ENCODE measurements at places on chromosomes 3 and 15.

- no peak for DNase-seq
Observed at GRCh38 chr3:37751967-37752648, 109.6 kb upstream of the CTDSPL start.

- no peak for DNase-seq
Observed at GRCh38 chr3:194380326-194380725, 10.8 kb upstream of the LRRC15 start.

- no peak for DNase-seq
Observed at GRCh38 chr3:125143982-125144652, 68.4 kb downstream of the SLC12A8 start.

GRCh38 chr15:38093931-38094330 lies 158.7 kb upstream of the SPRED1 start:
- no peak for DNase-seq

DNA sequence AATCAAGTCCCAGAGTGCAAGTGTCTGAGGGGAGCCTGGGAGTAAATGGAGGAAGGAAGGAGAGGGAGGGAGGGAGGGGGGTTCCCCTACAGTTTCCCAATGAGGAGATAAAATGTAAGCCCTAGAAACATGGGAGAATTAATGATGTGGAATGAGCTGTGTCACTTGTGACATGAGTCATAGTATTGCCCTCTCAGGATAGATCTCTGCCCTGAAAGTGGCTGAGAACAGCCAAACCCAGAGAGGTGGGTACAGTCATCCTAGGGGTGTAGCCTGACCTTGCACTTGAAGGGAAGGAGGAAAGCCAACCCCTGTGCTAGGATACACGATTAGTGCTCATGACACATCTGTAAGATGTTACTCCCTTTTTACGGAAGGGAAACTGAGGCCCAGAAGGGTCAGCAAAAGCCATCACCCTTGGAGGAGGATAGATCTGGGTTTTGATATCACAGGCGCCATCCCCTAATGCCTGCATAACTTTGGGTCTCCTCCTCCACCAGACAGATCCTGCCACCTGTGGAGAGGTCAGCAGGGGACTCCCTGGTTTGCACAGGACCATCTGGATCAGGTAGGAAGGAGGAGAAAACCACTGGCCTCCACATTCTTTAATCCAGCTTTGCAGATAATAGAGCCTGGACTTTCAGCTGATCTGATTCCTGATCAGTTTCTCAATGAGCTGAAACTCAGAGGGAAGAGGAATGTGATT lies 23.1 kb upstream of the USP3 start:
- no peak for DNase-seq

- no peak for DNase-seq
Observed at GRCh38 chr3:120452816-120453215, 2.0 kb upstream of the FSTL1 start.

GRCh38 chr3:116005404-116005803 lies 382.1 kb downstream of the GAP43 start:
- peak; percentile 89 for DNase-seq

GRCh38 chr3:193387596-193387995 lies 9.0 kb upstream of the ATP13A5 start:
- DNase-seq = no peak

DNA sequence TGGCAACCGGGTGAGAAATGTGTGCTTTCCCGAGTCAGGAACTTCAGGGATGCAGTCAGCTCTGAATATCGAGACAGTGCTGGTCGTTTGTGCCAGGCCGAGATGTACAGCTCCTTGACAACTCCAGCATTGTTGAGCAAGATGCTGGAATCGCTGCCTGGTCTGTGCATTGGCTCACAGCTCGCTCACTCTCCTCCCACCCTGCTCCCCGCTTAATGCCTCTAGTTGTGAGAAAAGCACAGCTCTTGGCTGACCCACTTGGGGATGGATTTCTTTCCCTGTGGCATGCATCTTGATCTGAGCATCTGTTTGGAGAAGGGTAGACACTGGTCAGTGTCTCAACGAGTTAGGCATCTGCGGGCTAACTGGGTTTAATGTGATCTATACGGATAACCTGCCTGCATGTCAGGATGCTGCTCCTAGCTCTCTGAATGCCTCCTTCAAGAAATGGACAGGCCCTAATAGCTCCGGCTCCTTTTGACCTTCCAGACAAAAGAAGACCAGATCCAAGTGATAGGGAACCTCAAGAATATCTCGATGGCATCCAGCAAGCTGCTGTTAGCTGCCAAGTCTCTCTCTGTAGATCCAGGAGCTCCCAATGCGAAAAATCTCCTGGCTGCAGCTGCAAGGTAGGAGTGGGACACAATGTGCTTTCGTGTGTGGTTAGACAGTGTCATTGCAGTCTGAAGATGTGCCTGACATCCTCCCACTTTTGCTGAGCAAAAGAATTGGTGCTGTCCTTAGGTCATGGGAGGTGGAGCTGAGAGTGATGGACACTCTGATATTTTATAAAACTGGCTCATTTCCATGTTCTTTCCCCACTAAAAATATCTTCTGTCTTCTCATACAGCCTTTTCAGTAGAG lies 302.2 kb upstream of the TPM1 start:
- DNase-seq = no peak

GRCh38 chr3:186284349-186284652 lies 77.7 kb downstream of the DGKG start:
- no peak for DNase-seq

DNA sequence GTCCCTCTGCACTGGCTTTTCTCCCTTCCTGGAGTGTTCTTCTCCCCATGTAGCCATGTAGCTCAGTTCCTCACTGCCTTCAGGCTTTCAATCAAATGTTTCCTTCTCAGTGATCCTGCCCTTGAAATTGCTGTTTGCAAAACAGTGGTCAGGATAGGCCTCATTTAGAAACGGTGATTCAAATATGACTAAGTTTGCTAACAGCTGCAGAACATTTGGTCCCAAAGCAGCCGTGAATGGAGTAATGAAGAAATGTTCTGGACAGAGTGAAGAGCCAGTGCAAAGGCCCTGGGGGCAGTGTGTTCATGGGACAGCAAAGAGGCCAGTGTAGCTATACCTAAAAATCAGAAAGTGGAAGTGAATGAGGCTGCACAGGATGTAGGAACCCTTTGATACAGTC lies 223.4 kb downstream of the FEZF2 start:
- no peak for DNase-seq

DNA sequence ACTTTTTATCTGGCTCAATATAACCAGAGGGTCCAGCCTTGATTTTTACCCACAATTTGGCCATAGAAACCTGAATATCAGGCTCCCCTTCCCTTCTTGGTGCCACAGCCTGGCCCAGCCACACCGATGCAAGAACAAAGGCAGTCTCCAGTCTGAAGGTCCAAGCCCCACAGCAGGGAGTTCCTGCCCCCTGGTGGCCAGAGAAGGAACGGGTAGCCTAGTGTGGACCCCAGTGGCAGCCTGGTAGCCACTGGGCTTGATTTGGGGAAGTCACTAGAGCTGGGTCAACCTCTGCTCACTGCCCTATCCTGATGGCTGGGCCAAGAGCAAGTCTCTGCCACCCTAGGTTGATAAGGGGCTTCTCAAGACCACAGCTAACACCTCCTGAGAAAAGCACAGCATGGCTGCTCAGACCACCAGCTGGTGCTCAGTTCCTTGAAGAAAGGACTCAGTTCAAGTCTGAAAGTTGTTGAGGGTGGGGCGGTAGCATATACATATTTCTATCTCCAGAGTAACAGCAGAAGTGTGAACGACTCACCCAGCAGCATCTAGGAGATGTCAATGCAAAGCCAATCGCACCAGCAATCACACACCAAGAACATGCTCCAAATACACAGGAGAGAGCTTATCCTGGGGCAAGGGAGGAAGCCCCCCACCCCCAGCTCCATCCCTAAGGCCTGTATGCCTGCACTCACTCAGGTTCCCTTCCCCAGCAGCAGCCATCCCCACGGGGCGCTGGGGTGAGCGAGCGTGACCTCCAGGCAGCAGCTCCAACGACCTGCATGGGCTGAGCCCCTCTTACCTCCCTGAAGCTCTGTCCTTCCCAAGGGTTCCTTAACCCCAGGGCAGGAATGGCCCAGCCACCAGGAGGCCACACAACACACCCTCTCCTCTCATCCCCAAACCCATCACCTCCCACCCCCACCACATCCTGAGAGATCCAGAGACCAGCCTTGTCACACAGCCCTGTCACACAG lies 7.6 kb downstream of the PFKFB4 start:
- no peak for DNase-seq

DNA sequence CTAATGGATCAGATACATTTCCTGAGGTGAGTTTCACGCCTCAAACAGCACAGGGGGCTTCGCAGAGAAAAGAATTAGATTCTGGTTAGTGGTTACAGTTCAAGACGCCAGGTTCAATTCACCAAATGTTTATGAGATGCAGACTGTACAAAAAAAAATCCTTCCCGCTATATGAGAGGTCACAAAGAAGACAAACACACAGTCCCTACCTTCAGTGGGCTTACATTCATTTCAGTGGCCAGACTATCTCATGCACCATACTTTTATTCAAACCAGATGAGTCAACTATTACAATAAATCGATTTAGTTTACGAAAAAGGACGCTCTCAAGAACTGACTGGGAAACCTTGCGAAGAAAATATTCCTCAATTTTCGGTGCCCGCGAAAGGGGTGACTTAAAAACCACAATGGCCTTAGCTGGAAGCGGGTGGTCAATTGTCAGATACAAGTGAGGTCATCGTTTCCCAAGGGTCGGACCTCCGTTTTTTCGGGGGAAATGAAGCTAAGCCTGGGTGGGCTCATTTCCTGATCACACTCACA lies 695 bp downstream of the METTL6 start:
- no peak for DNase-seq

DNA sequence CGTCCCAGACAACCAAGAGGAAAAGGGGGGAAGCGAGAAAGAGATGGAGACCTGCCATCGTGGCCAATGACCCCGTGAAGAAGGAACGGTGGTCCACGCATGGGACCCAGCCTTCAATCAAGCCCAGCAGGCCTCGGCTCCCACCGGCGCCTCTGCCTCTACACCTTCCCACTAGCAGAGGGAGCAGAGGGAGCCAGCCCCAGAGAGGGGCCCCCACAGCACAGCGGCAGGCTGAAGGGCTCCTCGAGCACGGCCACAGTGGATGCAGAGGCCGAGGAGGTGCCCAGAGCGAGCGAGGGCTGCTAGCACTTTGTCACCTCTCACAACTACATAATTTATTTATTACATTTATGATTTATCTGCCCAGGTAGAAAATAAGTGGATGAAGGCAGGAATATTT lies 68.4 kb upstream of the TOPAZ1 start:
- no peak for DNase-seq

- no peak for DNase-seq
Observed at GRCh38 chr3:146705225-146705624, 100.1 kb upstream of the PLSCR5 start.

DNA sequence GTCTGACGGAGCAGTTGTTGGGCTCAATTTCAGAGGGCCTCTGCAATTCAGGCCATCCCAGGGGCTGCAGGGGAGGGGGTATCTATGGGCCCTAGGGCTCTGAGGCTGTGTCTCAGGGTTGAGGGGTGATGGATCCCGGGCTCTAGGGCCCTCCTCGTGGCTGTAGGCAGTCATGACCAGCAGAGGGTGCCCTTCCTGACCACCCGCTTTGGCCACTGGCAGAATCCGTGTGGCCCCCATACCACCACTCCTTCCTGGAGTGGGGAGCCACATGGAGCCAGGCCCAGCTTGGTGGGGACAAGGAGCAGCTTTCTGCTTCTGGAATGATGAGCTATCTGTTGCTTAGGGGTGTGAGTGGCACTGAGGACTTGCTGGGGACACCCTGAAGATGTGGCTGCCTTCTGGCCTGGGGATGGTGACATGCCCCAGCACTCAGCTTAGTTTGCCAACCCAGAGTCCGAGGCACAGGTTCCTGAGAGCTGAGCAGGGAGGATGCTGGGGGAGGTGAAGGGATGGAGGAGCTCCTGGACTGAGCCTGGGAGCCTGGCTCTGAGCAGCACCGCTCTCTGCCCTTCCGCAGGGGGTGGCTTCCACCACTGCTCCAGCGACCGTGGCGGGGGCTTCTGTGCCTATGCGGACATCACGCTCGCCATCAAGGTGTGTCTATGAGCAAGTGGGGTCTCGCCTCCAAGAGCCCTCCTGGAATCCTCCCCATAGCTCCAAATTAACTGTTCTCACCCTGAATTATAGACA lies 20.2 kb downstream of the HDAC11 start:
- no peak for DNase-seq

DNA sequence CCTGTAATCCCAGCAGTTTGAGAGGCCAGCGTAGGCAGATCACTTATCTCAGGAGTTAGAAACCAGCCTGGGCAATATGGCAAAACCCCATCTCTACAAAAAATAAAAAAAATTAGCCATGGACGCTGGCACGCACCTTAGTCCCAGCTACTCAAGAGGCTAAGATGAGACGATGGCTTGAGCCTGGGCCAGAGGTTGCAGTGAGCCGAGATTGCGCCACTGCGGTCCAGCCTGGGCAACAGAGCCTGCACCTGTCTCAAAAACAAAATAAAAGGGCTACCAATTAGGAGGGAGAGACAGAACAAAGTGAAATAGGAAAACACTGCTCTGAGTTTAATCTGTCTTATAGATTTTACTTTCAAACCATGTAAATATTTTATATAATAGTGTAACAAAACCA lies 33.8 kb downstream of the MSL2 start:
- DNase-seq = no peak

DNA sequence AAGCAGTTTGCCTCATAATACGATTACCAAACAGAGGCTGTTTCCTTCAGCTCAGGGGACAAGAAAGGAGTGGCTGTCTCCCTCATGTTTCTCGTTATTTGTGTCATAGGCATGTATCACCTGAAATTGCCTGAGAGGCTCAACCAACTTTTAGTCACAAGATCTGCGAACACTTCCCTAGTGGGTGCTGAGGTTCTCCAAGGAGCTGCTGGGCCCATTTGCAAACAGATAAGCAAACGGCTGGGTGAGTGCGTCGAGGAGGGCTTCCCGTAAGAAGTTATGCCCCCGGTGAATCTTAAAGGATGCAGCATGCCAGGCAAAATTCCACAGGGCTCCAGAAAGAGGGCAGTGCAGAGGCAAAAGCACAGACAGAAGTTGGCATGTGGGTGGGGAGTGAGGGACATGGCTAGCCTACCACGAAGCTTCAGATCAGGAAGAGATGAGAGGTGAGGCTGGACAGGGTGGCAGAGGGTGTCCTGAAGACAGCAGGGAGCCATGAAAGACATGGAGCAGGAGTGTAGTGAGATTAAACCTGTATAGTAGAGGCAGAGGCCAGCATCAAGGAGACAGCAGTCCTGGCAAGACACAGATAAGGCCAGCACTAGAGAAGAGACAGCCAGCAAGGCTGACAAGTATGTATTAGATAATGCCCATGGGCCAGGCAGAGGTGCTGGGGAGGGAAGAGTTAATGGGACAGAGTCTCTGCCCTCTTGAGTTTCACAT lies 4.0 kb upstream of the GP9 start:
- no peak for DNase-seq

GRCh38 chr3:133152056-133152455 lies 113.9 kb downstream of the TMEM108 start:
- no peak for DNase-seq

DNA sequence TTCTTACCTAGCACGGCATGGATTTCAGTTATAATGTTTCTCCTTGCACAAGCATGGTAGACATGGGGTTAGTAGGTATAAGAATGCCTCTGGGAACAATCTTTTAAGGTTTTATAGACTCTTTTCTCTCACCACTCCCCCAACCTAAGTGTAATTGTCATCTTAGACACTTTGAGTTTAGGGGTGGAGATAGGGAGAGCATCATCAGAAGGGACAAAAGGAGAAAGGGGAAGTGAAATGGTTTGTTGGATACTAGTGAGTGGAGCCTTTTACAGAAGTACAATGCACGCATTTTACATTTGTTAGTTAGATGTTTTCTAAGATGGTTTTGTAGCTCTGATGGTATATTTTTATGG lies 189.2 kb downstream of the TP63 start:
- no peak for DNase-seq

- no peak for DNase-seq
Observed at GRCh38 chr3:60772584-60772983, 478.7 kb downstream of the FHIT start.

All from BJ (cell line).